ENCODE measurements at places on chromosomes 1 and 21.

DNA sequence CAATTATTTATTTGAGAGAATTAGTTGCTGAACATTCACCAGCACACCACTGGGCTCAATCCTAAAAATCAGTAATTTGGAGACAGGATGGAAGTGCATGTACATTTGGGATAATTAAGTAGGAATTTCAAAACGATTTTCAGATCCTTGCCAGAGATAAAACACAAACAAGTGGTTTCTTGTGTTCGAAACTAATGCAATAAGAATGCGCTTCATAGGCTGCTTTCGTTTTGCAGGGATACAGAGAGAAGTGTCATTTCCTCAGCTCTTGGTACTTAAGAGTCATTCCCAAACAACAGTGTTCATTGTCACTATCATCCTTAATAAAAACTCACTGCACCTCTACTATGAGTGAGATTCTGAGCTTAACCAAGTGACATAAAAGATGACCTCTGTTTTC lies 20.6 kb upstream of the USP24 start:
- DNase-seq, result peak; percentile 50

- no peak for DNase-seq
Measured at GRCh38 chr1:27275696-27276095, 41.3 kb downstream of the WDTC1 start.

DNA sequence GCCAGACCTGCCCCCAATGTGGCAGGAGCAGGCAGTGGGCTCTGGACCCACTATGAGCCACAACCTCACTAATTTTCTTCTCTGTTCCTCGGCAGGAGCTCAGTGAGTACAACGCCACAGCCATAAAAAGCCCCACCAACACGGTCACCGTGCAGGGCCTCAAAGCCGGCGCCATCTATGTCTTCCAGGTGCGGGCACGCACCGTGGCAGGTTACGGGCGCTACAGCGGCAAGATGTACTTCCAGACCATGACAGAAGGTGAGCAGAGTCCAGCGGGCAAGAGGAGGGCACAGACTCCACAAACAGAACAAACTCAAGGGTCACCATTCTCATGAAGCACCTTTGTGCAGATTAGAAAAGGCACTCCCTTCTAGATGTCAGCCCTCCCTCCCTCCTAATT lies 79.9 kb downstream of the LACTBL1 start:
- DNase-seq, result no peak

DNA sequence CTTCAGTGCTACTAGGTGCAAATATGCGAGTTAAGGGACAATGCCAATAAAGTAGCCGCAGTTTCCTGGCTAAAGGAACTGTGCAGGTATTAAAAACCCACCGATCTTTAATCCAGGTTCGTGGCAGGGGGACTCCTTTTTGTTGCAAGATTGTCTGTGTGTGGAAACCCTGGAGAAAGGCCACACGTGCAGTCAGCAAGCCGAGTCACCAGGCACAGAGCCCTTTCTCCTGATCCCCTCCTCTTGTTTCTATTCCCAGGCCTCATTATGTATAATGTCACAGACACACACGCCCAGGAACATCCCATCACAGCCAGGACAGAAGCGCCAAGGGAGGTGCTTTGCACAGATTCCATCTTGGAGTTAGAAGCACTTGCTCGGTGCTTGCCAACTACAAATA lies 528.9 kb downstream of the KIF26B start:
- DNase-seq, result no peak

- DNase-seq, result no peak
Measured at GRCh38 chr1:219371471-219371870, 197.8 kb downstream of the LYPLAL1 start.

GRCh38 chr1:39668111-39668510 lies 3.8 kb downstream of the NT5C1A start:
- DNase-seq, result no peak

DNA sequence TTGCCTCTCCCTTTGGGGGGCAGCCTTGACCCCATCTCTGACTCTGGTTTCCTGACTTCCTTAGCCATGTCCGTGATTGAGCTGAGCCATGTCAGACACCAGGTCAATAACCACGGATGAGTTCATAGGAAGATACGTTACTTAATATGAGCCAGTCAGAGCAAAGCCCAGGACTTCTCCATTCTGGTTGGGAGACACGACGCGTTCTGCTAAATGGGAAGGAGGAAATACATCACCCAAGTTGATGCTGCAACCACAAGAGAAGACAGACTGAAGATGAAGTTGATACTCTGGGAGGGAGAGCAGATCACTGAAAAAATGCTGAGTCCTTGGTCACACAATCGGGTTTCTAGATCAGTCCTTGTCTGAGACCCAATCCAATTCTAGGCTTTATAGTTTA lies 90.9 kb downstream of the MATN1 start:
- DNase-seq, result no peak

GRCh38 chr21:15130751-15131150 lies 66.0 kb upstream of the NRIP1 start:
- DNase-seq, result no peak

- DNase-seq, result peak; percentile 52
Measured at GRCh38 chr1:75672528-75673393, 51.7 kb upstream of the ACADM start.

DNA sequence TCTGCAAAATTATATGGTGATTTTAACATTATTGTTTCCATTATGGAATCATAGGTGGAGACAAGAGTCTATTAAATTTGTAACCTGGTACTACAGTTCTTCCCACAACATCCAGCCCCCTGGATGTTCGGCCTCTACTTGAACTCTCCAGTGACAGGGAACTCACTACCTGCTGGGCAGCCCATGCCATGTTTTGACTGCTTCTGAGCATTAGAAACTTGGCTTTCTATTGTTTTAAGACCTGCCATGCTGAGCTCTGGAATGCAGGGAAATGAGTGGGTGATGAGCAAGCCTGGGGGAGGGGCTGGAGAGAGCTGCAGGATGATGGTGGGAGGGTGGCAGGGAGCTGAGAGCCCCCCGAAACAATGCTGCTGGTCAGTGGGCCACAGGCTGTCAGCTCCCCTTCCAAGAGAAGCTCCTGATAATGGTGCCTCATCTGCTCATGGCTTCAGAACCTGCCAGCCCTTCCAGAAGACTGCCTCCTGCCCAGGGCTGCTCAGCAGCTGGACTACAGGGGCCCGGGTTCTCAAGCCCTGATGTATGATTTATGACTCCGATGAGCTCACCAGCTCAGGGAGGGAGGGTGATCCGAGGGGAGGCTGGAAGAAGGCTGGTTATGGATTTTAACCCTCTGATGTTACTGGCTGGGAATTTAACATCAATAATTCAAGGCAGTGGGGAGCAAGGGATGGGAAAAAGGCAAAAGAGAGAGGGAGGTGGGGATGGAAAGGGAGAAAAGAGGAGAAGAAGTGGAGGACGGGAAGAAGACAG lies 205.0 kb downstream of the HIVEP3 start:
- peak; percentile 46 for DNase-seq

DNA sequence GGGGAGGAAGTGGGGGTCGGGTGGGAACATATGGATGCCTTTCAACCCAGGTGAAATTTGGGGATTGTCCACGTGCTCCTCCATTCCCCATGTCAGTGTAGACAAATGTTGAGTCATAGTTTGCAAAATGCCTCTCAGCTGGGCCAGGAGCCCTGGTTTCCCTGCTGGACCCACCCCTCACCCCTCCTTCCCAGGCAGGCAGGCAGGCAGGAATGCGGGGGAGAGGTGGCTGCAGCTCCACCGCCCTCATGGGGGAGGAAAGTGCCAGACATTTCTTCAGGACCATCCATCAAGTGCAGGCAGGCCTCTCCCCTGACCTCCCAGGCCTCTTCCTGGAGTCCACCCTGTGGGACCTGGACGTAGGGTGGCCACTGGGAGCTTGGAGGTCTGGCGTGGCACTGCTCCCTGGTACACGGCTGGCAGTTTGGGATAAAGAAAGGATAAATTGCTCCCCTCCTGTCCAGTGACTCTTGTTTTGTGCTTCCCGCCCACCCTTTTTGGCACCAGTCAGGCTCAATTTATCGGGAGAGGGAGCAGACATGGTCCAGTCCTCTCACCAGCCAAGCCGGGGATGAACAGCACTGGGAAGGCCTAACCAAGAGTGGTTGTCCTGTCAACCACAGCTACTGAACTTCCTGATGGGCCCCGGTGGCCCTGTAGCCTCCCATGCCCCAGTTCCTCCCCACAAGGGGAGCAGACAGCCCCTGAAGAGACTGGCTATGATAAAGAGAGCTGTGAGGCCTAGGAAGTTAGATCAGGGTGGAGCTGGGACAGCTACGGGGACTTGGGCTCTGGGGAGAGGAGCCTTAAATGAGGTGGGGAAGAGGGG lies 18.9 kb downstream of the NPR1 start:
- DNase-seq, result no peak

DNA sequence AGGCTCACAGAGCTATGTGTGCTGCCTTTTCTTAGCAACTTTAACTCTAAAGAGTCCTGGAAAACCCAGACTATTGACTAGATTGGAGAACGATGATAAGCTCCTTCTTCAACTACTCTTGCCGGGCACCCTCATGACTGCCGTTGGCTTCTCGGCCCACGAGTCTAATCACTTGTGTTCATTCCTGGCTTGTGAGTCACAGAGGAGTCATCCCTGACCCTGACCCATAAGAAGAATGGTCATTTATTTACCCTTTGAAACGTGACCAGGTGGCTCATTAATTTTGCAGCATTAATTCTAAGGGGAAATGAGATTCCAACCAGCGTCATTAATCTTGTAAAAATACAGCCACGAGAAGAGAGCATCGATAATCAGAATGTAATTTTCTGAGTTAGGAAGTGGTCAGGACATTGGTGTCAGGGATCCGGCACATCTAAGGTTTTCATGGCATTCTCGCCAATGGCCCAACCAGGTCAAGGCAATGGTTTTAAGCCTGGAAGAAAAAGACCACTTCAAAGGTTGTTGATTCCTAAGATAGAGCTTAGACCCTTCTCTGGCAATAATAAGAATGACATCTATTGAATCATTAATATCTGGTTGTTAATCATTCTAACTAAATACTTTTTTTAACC lies 183.6 kb upstream of the RUNX1 start:
- no peak for DNase-seq

DNA sequence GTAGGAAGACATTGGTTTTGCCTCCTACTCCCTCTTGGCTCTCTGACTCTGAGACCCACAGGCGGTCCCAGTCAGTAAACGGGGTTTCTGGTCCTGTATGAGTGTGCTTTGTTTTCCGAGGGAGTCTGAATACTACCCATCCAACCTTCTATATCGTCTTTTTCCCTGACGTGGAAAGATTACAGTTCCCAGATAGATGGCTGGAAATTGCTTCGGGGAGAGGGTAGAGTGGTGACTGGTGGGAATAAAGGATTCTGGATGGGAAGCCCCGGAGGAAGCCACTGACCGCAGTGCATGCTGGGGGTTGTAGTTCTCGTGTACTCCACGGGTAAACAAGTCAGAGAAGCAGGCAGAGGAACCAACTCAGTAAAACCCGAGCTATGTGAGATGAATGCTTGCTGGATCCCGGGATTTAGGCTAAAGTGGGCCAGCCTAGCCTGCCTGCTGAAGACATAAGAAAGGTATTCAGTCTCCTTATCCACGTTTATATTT lies 66.2 kb upstream of the IRF2BP2 start:
- DNase-seq, result no peak

- no peak for DNase-seq
Measured at GRCh38 chr1:2472109-2472508, 4.0 kb upstream of the PLCH2 start.

DNA sequence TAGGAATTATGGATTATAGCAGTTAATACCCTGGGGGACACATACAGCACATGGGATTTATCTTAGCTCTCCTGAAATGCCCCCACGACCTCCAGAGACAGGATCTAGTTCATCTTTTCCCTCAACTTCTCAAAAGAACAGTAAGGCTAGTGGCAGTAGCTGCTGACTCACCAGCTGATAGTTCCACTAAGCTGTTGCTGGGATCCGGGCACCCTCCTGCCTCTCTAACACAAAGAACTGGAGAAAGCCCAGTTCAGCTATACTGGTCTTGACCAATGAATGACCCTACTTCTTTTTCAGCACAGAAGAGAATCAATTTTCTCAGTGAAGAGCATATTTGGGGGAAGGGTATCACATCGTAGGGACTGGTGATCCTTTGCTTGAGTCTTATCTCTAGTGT lies 84.1 kb downstream of the PGBD5 start:
- no peak for DNase-seq

DNA sequence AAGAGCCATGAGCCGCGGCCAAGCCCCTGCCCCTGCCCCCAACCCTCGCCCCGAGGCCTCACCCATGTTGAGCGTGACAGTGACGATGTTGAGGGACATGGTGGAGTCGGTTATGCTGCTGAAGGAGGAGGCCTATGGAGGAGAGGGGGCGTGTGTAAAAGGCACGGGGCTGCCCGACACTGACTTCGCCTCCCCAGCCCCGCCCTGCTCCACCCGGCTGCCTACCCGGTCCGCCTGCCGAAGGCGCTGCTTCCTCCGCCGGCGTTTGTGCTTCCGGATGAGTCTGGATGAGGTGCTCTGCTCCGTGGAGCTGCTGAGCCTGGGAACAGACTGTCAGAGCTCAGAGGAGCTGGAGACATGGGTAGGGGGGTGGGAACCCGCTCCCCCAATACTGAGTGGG lies 9.0 kb downstream of the DVL1 start:
- DNase-seq, result no peak

DNA sequence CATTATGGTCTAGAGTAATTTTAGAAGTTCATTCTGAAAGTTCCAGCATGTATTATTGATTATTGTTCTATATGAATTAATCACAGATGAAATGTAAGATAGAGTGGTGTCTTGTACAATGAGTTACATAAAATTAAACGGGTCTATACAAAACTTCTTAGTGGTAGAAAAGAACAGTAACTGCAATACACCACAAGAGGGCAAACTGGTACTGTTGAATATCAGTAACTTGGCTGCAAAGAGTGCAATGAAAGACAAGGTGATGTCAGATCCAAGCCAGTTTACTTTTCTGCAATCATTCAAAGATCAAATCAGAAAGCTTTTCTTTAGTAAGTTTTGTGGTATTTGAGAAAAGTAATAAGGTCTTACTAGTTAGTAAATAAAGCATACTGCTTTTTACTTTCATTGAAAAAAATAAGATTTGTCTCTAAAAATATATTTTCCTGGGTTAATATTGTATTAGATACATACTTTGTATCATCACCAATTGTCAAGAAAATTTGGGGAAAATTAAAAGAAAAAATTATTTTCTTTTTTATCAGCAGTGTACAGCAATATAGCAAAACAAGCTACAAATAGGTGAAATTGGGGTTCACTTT lies 66.4 kb upstream of the BTG3 start:
- DNase-seq, result peak; percentile 54

GRCh38 chr1:229296541-229296941 lies 25.6 kb downstream of the RAB4A start:
- DNase-seq, result peak; percentile 24

GRCh38 chr1:8456308-8456912 lies 138.5 kb downstream of the SLC45A1 start:
- no peak for DNase-seq

DNA sequence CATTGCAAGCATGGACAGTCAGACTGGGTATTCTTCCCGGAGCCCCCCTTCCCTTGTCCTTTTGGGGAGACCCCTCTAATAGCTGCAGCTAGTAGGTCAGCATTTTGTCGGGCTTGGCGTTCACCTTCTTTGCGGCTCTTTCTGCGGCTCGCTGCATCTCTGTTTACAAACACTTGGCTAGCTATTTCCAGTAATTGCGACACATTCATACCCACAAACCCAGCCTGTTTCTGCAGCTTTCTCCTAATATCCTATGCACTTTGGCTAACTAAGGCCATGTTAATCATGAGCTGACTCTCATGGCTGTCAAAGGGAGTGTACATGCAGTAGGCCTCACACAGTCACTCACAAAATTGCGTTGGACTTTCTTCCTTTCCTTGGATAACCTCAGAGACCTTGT lies 716.4 kb downstream of the AMY1C start:
- no peak for DNase-seq

- no peak for DNase-seq
Measured at GRCh38 chr1:202235003-202235660, 41.5 kb downstream of the LGR6 start.

GRCh38 chr1:246159279-246160227 lies 347.5 kb downstream of the SMYD3 start:
- DNase-seq, result no peak
